Upper lobe of right lung (tissue), 1 donor: ENCODE measurements at places on chromosomes 5 and 9. TPM values are rescaled to one million over a fixed set of nuclear protein-coding genes. Genes with fewer than 3 reads are reported as not detected.
A peak's percentile ranks its signal among the peaks of the same experiment; 100 is the strongest.

GRCh38 chr5:44797841-44798240 is 10.9 kb upstream of the MRPS30 start:
- no peak overlapping the region for H3K27ac ChIP-seq
- no peaks in the 10 kb centered on the region for H3K36me3 ChIP-seq
- H3K4me1 ChIP-seq, result no peaks in the 10 kb centered on the region
- H3K27me3 ChIP-seq, result no peaks in the 10 kb centered on the region
- no peak overlapping the region for H3K4me3 ChIP-seq

DNA sequence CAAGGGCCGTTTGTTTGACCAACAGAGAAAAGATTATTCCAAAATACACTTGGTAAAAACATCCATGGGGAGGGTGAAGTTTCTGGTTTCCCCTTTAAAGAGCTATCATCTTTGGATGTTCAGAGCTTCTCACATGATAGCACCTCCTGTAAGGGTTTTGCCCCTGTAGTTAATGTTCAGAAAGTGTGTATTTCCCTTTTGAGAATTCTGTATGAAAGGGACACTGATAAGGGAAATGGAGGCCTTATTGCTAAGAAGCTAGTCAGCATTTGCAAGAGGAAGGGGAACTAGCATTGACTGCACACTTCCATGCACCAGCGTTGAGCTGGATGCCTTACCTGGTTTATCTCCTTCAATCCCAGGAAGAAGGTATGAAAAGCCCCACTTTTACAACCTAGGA is 31.5 kb upstream of the C5orf58 start:
- no peak overlapping the region for H3K27ac ChIP-seq
- H3K36me3 ChIP-seq, result no peaks in the 10 kb centered on the region
- H3K4me3 ChIP-seq, result no peak overlapping the region

DNA sequence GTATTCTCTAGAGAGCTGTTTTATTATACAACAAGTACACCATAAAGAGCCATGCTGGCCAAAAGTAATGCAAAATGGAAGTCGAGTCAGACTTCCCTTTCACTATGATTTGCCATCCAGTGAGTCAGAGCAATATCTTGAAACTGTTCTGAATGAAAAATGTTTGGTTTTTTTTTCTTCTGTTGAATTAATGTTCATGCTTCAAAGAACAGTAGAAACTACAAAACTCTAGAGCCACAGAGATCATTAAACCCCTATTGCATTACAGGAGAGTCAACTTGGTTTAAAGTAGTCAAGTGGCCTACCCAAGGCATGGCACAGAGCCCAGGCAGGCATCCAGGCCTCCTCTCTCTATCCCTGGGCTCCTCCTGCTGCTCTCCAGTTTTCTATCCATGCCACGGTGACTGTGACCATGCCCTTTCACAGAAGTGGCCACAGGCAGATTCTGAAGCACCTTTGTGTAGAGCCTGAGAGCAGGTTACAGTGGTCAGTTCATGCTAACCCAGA is 358.9 kb downstream of the DEPDC1B start:
- H3K27ac ChIP-seq, result no peak overlapping the region
- no peaks in the 10 kb centered on the region for H3K27me3 ChIP-seq
- DNase-seq, result no peak
- no peak overlapping the region for H3K4me3 ChIP-seq
- H3K4me1 ChIP-seq, result no peaks in the 10 kb centered on the region
- no peaks in the 10 kb centered on the region for H3K36me3 ChIP-seq

DNA sequence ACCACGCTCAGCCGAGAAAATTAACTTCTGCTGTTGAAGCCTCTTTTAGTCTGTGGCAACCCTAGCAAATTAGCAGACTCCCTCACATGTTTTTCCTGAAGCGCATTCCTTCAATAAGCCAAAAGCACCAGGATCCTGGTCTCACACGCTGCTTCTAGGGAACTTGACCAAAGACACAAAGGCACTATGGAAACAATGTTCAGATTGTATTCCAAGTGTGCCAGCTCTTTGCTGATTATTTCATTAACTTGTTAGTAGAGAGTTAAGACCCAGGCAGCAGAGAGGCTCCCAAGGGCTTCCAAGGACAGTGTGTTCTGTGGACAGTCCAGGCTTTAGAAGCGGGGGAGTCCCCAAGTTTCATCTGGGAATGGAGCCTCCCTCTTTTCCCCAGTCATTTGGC is 94.4 kb upstream of the BASP1 start:
- H3K27ac ChIP-seq, result no peak overlapping the region
- H3K36me3 ChIP-seq, result no peaks in the 10 kb centered on the region
- no peak overlapping the region for H3K4me3 ChIP-seq
- DNase-seq, result no peak

GRCh38 chr9:38106488-38106887 is 37.5 kb upstream of the SHB start:
- H3K27me3 ChIP-seq, result no peaks in the 10 kb centered on the region
- no peaks in the 10 kb centered on the region for H3K4me1 ChIP-seq
- H3K27ac ChIP-seq, result no peak overlapping the region

GRCh38 chr5:64497386-64497785 is 8.4 kb upstream of the RGS7BP start:
- H3K4me3 ChIP-seq, result no peak overlapping the region
- no peak overlapping the region for H3K27ac ChIP-seq
- H3K4me1 ChIP-seq, result no peaks in the 10 kb centered on the region
- H3K27me3 ChIP-seq, result no peaks in the 10 kb centered on the region

GRCh38 chr5:91535499-91535898 is 152.4 kb upstream of the ARRDC3 start:
- no peaks in the 10 kb centered on the region for H3K27me3 ChIP-seq
- H3K36me3 ChIP-seq, result no peaks in the 10 kb centered on the region
- no peak overlapping the region for H3K27ac ChIP-seq
- DNase-seq, result no peak
- H3K4me1 ChIP-seq, result no peaks in the 10 kb centered on the region
- H3K4me3 ChIP-seq, result no peak overlapping the region

DNA sequence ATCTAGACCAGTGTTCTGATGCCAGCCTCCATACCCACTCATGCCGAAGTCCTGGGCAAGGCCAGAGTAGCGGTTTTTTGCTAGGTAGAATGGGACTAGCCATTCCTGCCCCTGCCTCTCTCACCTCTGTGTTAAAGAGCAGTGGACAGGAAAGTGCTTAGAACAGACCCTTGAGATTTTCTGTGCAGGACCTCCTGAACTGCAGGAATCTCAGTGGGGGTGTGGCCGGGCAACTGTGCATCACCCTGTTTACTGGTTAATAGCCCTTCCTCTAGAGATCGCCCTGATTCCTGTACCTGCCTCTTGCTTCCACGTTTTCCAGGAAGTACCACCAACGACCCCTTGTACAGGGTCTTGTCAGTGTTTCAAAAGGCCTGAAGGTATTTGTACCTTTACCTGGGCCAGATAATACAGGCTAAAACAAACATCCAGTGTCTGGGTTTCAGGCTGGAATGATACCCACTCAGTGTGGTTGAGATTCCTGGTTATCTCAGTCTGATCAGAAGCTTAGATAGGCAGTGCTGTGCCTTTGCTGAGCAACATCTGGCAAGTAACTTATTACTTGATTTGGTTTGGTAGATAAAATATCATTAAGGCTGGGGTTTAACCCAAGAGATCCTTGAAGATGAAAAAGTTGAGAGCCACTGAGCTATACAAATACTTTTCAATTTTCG is 65.9 kb downstream of the RGS3 start:
- H3K36me3 ChIP-seq, result peaks cover 11% of the 10 kb centered on the region
- H3K27me3 ChIP-seq, result no peaks in the 10 kb centered on the region
- peaks cover 33% of the 10 kb centered on the region for H3K4me1 ChIP-seq
- no peak overlapping the region for H3K4me3 ChIP-seq
- H3K27ac ChIP-seq, result no peak overlapping the region

DNA sequence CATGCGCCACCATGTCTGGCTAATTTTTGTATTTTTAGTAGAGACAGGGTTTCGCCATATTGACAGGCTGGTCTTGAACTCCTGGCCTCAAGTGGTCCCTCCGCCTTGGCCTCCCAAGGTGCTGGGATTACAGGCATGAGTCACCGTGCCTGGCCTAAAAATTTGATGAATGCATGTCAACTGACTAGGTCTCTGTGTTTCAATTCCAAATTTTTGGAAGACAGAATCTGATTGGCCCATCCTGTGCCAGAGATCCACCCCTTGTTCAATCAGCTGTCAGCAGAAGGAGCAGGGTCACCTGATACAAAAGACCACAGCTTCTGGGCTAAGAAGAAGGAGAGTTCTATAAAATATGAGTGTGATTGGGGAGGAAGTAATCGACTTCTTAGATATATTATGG is 43.5 kb upstream of the COL15A1 start:
- H3K4me1 ChIP-seq, result no peaks in the 10 kb centered on the region
- no peaks in the 10 kb centered on the region for H3K36me3 ChIP-seq
- H3K4me3 ChIP-seq, result no peak overlapping the region
- no peak for DNase-seq
- H3K27me3 ChIP-seq, result no peaks in the 10 kb centered on the region

GRCh38 chr5:93883459-93883858 is 142.1 kb upstream of the POU5F2 start:
- H3K36me3 ChIP-seq, result no peaks in the 10 kb centered on the region
- no peak for DNase-seq

- no peak overlapping the region for H3K4me3 ChIP-seq
- H3K36me3 ChIP-seq, result no peaks in the 10 kb centered on the region
These were observed 3.8 kb downstream of the MRPL22 start for GRCh38 chr5:154944716-154945115.

- H3K27me3 ChIP-seq, result peaks cover 8% of the 10 kb centered on the region
- no peak overlapping the region for H3K27ac ChIP-seq
- no peaks in the 10 kb centered on the region for H3K4me1 ChIP-seq
- H3K36me3 ChIP-seq, result no peaks in the 10 kb centered on the region
- DNase-seq, result no peak
These were observed 157.7 kb upstream of the SLC24A2 start for GRCh38 chr9:19946441-19947109.

- peaks cover 21% of the 10 kb centered on the region for H3K36me3 ChIP-seq
- peaks cover 5% of the 10 kb centered on the region for H3K4me1 ChIP-seq
- no peak for DNase-seq
- H3K27me3 ChIP-seq, result no peaks in the 10 kb centered on the region
- H3K4me3 ChIP-seq, result no peak overlapping the region
These were observed 8.8 kb downstream of the NAA35 start for GRCh38 chr9:85949586-85950335.

DNA sequence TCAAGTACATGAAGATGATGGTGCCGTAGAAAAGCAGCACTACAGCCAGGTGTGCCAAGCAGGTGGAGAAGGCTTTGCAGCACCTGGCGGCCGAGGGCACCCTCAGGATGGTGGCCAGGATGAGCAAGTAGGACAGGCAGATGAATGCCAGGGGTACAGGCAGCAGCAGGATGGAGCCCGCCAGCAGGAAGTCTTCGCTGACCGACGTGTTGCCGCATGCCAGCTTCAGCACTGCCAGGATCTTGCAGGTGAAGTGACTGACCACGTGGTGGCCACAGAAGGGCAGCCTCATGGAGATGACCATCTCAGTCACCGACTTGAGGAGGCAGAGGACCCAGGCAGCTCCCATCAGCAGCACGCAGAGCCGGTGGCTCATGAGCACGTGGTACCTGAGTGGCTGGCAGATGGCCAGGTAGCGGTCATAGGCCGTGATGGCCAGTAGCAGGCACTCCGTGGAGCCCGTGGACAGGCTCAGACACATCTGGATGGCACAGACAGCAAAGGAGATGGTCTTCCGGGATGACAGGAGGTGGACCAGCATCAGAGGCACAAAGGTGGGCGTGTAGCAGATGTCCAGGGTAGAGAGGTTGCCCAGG is 482 bp downstream of the OR13J1 start:
- H3K36me3 ChIP-seq, result no peaks in the 10 kb centered on the region
- no peak overlapping the region for H3K27ac ChIP-seq
- H3K4me1 ChIP-seq, result no peaks in the 10 kb centered on the region
- DNase-seq, result no peak

GRCh38 chr5:112643339-112643971 is 94.2 kb upstream of the APC start:
- H3K27me3 ChIP-seq, result no peaks in the 10 kb centered on the region
- no peaks in the 10 kb centered on the region for H3K4me1 ChIP-seq
- H3K4me3 ChIP-seq, result no peak overlapping the region
- DNase-seq, result no peak

DNA sequence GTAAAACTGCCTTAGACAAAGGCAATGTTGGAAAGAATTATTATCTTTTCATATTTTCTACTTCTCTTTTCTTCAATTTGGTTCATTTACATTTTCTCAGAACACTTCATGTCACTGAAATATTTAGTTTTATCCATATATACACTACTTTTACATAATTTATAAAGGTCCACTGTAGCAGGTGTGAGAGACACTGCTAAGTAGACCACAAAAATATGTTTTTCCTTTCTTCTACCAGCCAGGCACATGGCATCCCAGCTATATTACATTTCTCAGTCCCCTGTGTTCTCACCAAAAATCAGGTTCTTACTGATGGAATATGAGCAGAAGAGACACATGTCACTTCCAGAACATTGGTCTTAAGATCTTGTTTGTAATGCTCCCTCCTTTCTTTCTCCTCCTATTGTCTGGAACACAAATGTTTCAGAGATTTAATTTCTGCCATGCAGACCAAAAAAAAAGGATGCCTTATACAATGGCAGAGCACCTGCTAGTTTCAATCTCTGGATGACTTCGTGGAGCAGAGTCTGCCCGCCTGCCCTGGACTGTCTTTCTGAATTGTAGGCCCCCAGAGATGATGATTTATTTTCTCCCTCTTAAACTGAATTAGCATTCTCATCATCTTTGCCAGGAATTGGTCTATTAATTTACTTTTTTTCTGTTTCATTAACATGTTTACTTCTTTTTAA is 125.4 kb upstream of the ACOT12 start:
- no peaks in the 10 kb centered on the region for H3K36me3 ChIP-seq
- no peak overlapping the region for H3K4me3 ChIP-seq
- H3K27me3 ChIP-seq, result no peaks in the 10 kb centered on the region
- no peak for DNase-seq
- H3K4me1 ChIP-seq, result no peaks in the 10 kb centered on the region

GRCh38 chr5:34899066-34899465 is 16.2 kb downstream of the RAD1 start:
- DNase-seq, result no peak
- H3K27ac ChIP-seq, result no peak overlapping the region
- no peak overlapping the region for H3K4me3 ChIP-seq
- H3K4me1 ChIP-seq, result no peaks in the 10 kb centered on the region
- H3K27me3 ChIP-seq, result no peaks in the 10 kb centered on the region

GRCh38 chr9:86005253-86005775 is 64.4 kb downstream of the NAA35 start:
- peaks cover 63% of the 10 kb centered on the region for H3K36me3 ChIP-seq
- no peaks in the 10 kb centered on the region for H3K27me3 ChIP-seq
- DNase-seq, result no peak
- H3K4me3 ChIP-seq, result no peak overlapping the region
- H3K4me1 ChIP-seq, result no peaks in the 10 kb centered on the region

- no peaks in the 10 kb centered on the region for H3K4me1 ChIP-seq
- H3K27ac ChIP-seq, result no peak overlapping the region
- H3K36me3 ChIP-seq, result no peaks in the 10 kb centered on the region
- H3K4me3 ChIP-seq, result no peak overlapping the region
- DNase-seq, result peak; percentile 73
These were observed 116.1 kb upstream of the TAF11L2 start for GRCh38 chr5:17381932-17382331.

Gene SPATA24
- total RNA-seq, result 4.5 TPM

Gene HTR1A
- not detected for total RNA-seq

Gene GMCL2
- total RNA-seq, result not detected

Gene MEIKIN
- not detected for total RNA-seq

Gene ELOVL7
- 8.2 TPM for total RNA-seq
